ENCODE measurements at places on chromosomes 2 and 18.

DNA sequence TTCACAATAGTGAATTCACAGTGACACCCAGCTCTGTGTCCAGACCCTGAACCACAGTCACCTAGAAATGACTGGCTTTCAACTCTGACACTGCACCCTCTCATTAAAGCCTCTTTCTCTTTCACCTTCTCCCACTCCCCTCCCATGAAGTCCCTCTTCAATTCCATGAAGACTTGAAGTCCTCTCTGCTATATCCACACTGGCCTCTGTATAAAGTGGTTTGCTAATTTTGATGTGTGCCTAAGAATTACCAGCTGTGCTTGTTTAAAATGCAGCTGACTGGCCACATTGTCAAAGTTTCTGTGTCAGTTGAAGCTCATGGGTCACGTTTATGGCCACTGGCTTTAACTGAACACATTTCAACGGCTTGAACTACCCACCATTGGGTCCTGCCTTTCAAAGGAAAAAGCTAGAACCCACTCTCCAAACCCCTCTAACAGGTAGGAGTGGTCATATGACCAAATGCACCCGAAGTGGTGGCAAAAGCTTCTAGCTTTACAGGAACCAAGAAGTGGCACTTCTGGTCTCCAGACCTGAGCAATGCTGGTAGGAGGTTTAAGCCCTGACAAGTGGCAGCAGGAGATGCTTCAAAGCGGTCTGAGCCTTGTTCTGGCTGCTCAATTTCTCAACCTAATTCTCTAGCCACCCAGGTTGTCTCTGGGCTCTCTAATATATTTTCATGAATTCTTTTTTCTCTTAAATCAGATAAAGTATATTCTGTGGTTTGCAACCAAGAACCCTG, 34.2 kb downstream of the B4GALT6 start:
- no peak for DNase-seq

- no peak for DNase-seq
These were observed 13.9 kb downstream of the IL1F10 start for GRCh38 chr2:113081488-113082210.

DNA sequence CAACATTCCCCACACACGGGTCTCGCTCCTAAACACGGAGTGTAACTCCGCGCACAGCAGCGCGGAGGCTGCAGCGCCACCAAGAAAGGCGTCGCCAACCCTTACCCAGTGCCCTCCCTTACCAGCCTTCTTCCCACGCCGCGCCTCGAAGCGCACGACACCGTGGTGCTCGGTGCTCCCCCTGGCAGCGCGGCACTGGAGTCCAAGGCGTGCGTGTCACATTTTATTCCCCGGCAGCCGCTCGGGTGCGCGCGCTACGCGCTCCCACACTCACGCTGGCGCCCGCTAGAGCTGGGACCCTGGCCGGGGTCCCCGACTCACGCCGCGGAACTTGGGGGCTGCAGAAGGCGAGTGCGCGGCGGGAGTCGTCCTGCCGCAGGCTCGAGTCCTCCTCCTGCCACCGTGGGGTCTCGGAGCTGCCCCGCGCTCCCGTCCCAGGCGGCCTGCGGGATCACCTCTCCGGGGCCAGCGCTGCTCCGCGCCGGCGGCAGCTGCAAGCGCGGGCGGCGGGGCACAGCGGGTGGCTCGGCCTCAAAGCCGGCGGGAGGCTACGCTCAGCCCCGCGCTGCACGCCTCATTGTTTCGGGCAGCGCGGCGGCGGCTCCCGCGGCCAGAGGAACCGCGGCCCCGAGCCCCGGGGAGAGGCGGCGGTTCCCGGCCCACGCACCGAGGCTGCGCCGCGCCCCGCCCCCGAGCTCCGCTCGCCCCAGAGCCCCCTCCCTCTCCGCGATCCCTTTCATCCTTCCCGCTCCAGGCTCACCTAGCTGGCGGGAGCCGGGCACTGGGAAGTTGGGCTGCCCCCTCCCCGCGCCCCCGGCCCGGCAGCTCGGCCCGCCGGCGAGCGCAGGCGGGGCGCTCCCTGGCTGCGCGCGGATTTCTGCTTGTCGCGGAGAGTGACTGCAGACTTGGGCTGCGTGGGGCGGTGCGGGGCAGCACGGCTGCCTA, at the start of gene ST6GAL2:
Gene ST6GAL2, minus strand, starts transcription at position 197 of the 945 bp plus-strand sequence. CDS start 42,190 bp downstream, outside the sequence.
- DNase-seq, result no peak

DNA sequence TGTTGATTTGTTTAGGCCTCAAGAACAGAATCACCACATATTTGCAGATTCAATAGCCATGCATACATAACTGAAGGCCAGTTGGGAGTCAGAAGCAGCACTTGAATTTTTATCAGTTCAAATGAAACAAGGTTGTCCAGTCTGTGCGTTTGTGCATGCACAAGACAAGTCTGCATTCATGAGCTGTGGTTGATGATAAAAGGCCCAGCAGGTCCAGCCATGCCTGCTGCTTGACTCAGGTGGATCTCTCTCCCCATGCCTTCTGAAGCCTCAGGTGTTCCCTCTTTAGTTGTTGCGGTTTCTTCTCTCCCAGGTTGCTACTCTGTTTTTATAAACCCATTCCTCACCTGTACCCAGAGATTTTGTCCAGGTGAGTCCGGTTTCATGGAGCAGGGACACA, 124.5 kb downstream of the CCDC102B start:
- no peak for DNase-seq

DNA sequence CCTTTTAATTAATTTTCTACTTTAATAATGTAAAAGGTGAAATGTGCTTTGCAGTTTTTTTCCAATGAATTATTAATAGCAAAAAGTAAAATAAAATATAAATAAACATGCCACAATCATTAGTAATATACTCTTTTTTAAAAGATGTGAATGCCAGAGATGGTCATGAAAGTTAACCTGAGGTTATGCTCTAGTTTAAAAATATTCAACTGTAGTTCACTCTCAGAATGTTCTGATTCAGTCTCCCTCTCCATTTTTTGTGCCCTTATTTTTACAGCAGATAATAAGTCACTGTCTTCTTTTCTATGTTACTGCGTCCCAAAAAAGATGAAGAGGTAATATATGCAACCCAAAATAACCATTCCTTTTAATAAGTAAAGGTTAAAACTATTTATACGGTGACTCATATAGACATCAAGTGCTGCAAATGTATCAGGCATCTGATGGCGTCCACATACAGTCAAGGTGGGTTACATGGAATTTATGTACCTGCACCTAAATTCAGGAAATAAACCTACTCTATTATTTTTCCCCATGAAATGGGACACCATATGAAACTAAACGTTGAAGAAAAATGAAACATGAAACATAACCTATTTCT, 153.6 kb upstream of the ZNF804A start:
- no peak for DNase-seq

- no peak for DNase-seq
These were observed 60.7 kb downstream of the ACVR1 start for GRCh38 chr2:157815421-157815820.
